MCF 10A (cell line): ENCODE measurements at places on chromosomes 12 and 14. TPM values are rescaled to one million over a fixed set of nuclear protein-coding genes. Genes with fewer than 3 reads are reported as not detected.

Gene OR6C2
- total RNA-seq, result not detected in 2 replicates

Gene LHX5
- not detected in 2 replicates for total RNA-seq

Gene POU6F1
- total RNA-seq, result 3.0 and 3.8 TPM in 2 replicates

Gene GUCY2C
- not detected in 2 replicates for total RNA-seq

Gene KLHL33
- total RNA-seq, result 0.14 TPM in 1 of 2 replicates, not detected in the other
